ENCODE measurements at places on chromosomes 1 and 21.

DNA sequence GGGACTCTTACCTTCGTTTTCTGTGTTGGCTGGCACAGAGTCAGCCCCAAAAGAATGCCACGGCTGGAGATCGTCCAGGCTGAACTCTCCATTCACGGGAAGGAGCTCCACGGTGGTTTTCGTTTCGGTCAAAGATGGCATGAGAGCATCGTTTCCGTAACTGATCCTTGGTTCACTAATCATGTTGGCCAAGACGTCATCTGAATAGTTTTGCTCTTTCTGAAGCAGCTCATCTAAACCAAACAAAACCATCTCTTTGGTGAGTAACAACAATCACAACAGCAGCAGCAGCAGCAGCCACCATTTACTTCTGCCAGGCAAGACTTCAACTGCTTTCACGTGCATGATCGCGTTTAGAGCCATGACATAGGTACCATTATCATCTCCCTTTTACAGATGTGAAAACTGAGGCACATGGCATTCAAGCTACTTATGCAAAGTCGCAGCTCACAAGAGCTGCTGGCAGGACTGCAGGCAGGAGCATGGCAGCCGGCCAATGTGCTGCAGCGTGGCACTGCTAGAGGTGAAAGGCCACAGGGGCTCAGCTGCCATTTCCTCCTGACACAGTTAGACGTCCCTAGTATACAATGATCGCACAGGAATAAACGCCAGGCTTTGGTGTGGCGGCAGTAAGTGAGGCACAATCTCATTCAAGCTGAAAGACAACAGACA is 177.1 kb downstream of the GABPA start:
- no peak for DNase-seq

DNA sequence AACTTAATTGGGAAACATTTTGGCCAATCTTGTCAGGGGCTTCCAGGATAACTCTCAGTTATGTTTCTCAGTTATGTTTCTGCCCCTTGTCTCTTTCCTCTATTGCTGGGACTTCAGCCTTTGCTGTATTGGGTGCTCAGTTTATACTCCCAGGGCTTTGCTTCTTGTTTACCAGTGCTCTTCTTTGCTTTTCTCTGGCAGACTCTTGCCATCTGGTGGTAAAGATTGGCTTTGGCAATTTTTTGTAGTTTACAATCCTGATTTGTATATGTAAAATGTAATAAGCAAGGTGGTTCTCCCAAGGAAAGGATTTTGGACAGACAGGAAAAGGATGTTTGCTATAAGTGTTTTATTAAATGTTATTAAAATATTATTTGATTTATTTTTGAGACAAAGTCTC is 37.9 kb downstream of the FABP3 start:
- DNase-seq: no peak

GRCh38 chr1:157124855-157125254 is 13.3 kb downstream of the ETV3 start:
- DNase-seq: no peak

GRCh38 chr1:240591078-240591477 is 20.9 kb downstream of the GREM2 start:
- DNase-seq: no peak

DNA sequence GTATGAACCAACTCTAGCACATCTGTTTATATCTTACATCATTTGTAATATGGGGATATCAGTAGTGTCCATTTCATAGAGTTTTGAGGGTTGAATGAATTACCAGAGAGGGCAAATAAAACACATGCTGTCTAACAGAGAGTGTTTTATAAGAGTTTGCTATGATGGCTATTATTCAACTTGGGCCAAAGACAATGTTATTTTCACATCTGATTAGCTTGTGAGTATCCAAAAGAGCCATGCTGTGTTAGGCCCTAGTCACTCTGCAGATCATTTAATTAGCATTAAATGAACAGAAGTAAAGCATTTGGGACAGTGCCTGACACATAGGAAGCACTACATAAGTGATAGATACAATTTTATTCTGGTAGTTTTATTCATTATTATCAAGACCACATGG is 4.2 kb upstream of the RNF11 start:
- no peak for DNase-seq

- DNase-seq: no peak
These were observed 217.9 kb downstream of the TM2D1 start for GRCh38 chr1:61506944-61507500.

- no peak for DNase-seq
These were observed 11.9 kb downstream of the FASLG start for GRCh38 chr1:172670791-172671190.

- DNase-seq: no peak
These were observed 53.1 kb upstream of the PPP2R5A start for GRCh38 chr1:212232090-212232489.

DNA sequence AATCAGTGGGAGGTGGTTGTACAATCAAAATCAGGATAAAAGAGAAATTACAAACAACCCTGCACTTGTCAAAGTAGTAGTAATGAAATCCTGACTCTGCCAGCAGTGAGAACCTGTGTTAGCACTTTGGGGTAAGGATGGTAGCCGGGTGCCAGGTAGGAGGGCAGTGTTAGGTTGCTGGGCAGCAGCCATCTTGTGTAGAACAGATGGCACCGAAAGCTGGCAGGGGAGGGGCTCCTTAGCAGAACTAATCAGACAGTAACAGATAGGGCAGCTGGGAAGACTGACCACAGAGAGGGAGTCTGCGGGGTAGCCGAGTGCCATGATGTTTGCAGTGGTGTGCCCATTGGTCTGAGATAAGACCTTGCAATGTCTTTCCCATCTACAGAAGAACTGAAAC is 137.3 kb downstream of the SDCCAG8 start:
- DNase-seq: no peak

GRCh38 chr1:185139246-185139645 is 17.5 kb downstream of the TRMT1L start:
- DNase-seq: no peak

GRCh38 chr1:7317888-7318287 is 453.2 kb upstream of the VAMP3 start:
- no peak for DNase-seq

DNA sequence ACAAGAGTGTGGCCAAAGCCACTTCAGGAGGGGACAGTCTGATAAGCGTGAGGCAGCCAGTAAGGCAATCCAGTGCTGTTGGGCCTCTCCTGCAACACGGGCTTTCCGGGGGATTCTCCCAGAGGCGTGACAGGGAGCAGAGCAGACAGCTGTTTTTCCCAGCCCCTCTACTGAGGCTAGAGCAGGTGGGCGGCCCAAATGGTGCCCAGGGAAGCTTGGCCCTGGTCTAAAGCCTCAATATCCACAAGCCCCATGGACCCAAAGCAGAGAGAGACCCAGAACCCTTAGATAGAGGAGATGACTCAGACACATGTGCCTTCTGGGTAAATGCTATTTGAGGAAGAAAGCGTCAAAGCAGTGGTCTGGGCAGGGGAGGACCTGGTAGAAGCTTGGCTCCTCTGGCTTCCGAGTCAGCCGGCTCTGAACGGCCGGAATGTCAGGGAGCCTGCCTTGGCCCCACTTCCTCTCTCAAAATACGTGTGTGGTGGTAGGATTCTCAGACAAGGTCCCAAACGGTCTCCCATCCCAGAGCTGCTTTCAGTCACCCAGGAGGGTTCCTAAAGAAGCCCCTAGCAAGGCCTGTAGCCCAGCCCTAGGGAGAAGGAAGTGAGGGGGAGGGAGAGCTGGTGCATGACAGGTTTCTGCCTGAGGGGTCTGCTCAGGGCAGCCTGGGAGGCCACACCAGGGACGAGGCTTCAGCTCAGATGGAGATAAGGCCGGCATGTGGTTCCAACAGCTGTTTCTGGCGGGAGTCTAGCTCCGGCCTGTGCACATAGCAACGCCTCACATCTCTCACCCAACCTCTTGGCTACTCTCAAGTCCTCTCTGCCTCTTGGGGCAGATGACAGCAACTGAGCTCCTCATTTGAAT is 28.8 kb downstream of the PIK3C2B start:
- DNase-seq: no peak

DNA sequence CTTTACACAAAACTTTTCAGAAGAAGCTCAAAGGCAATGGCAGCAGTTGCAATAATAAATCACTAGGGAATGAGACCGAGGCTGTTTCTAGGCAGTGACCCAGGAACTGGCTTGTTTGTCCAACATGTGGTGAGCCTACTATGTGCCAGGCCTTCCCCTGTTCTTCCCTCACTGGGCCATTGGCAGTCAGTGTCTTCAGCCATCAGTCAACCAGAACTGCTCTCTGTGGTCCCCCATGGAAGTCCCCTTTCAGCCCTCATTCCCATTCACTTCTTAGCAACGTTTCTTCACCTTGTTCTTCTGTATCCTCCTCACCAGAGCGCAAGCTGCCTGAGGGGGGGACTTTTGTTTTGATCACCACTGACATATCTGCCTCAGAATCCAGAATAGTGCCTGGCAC is 274.1 kb downstream of the RRAGC start:
- DNase-seq: no peak

GRCh38 chr1:33927721-33928120 is 63.8 kb downstream of the HMGB4 start:
- DNase-seq: no peak

- no peak for DNase-seq
These were observed 15.2 kb downstream of the CDCP2 start for GRCh38 chr1:54137534-54138061.

Data from activated CD8-positive, alpha-beta memory T cell treated with anti-CD3 and anti-CD28 coated beads for 4 hours (primary cell).